AG10803 (cell line): ENCODE measurements at places on chromosomes 2 and 18.
A peak's percentile ranks its signal among the peaks of the same experiment; 100 is the strongest.

DNA sequence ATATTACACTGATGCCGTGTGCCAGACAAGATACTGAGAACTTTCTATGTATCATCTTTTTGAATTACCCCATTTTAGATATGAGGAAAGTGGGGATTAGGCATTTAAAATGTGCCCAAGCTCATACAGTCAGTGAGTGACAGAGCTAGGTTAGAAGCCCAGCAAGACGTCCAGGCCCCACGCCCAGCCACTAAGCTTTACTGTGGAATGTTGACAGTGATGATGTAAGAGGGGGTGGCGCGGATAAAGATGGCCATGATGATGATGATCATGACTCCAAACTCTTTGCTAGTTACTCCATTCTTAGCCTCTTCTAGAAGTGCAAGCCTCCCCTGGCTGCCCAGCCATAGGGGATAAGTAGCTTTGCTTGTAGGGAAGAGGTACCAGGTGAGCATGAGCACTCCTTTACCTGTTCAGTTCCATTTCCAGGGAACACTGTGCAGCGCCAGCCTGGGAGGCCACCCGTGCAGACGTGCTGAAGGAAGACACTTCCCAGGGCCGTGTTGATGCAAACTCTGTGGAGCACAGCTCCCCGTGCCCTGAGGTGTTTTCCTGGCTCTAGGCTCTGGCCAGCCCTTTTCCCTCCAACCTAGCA is 65.5 kb downstream of the BCL2L11 start:
- no peak for DNase-seq

GRCh38 chr18:35635170-35635569 is 53.6 kb downstream of the GALNT1 start:
- peak; percentile 58 for DNase-seq

- DNase-seq, result no peak
Measured at GRCh38 chr2:149446748-149447147, 116.4 kb downstream of the LYPD6 start.

GRCh38 chr2:239160226-239161143 is 240.3 kb downstream of the HDAC4 start:
- no peak for DNase-seq

DNA sequence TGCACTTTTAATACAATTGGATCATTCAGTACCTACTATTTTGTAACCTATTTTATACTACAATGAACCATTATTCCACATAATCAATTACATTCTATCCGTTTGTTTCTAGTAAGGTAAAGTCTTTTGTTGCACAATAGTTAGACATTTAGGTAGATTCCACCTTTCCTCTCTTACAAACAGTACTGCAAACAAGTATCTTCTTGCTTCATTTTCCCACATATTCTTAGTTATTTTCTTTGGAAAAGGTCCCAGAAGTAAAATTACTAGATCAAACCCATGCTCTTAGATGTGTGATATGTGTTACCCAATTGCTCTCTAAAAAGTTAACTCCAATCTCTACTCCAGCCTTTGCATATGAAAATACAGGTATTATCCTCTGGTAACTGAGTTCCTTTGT is 49.6 kb downstream of the SPIRE1 start:
- peak; percentile 59 for DNase-seq

GRCh38 chr2:171602352-171602751 is 80.1 kb downstream of the CYBRD1 start:
- DNase-seq, result no peak

DNA sequence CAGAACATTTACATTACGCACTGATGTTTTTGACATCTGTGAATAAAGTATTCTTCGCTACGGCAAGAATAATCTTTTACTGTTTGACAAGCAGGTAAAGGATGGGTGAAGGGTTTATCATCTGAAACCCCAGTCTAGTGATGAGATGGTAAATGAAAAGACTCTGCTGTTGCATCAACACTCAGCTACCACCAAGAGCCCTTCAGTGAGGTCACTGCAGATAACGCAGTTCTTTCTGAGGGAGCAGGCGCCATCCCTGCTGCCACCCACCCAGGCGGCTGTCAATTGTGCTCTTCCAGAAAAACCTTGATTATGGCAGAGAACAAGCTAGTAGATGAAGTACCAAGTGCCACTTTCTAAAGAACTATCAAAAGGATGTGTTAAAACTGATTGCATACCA is 58.7 kb downstream of the ABCG8 start:
- DNase-seq, result no peak

- peak; percentile 94 for DNase-seq
Measured at GRCh38 chr18:37393945-37394609, 171.5 kb downstream of the CELF4 start.
